SHP77 (cell line): ENCODE measurements at places on chromosomes 1 and 21.

DNA sequence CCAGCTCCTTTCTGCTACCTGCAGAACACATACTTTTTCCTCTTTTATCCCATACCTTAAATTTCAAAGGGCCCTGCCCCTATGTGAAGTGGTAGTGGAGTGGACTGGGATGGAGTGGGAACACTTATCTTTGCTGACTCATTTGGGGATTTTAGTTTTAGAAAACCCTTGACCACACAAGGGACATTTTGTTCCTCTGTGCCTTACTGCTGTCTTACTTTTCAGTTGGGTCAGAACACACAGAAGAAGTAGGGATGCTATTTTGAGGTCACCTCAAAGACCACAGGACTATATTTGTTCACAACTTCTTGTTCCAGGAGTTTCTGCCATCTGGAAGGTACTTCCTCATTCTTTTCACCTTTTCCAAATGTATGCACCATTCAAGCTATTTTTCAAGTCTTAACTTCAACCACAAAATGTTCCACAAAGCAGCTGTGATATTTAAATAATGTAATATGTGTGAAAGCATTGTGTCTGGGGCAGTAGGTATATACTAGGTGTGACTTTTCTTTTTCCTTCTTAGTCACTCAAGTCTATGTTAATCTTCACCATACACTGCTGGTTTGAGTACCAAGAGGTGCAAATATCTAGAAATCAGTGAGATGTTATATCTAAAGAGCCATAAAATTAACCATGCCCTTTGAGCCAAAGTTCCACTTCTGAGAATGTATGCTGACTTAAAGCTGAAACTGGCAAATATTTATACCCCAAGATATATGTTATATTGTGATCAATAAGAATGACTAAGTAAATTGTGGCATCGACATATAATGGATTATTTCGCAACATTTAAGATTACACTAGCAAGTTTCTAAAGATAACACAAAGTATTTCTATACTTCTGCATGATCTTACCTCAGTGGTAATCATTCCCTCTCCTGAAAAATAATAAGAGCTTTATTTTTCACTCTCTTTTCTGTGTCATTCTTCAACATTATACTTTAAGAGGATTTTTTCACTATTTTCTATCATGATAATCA lies 308.5 kb downstream of the MRPL39 start:
- DNase-seq: no peak

DNA sequence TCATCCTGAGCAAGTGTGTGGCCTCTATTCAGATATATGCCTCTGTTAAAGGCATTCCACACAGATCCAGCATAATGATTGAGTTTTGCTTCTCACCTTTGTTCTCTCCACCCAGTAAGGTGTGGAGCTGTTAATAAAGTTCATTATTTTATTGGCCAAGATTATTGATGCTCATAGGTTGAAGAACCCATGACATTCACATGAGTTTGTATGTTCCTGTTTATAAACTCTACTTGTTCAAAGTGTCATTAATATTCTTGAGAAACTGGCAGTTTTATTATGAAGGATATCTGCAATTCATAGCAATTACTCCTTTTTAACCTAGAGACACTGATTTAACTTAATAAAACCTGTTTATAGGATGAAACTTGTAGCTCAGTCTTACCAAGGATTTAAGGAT lies 22.0 kb downstream of the IVNS1ABP start:
- DNase-seq: no peak

GRCh38 chr1:57889676-57890320 lies 465.9 kb upstream of the DAB1 start:
- DNase-seq: no peak

- DNase-seq: peak; percentile 8
Observed at GRCh38 chr1:212060632-212061472, 25.3 kb downstream of the DTL start.

- no peak for DNase-seq
Observed at GRCh38 chr1:90558126-90558525, 159.0 kb downstream of the BARHL2 start.

DNA sequence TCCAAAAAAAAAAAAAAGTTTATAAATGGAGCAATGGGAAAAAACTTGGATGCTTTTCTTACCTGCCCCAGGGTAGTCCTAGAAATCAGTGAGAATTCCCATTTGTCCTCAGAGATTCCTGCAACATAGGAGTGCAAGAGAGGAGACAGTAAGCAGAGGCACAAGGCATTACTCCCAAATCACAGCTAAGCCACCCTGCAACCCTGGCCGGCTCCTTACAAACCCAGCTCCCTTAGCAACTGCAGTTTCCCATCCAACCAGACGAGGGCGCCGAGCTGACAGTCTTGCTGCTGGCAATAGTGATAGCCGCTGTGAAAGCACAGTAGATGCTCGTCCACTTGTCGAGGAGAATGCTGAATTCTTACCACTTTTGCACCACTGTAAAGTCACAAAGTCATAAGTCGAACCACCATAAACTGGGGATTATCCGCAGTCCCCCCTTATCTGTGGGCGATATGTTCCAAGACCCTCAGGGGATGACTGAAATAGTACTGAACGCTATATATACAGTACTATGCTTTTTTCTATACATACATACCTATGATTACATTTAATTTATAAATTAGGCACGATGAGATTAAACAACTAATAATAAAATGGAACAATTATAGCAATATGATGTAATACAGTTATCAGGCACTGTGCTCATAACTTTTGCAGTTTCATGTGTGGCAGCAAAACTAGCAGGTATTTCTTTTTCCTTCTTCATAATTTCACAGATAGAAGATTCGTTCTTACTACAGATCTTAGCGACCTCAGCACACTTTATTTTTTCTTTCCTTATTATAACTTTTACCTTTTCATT lies 6.0 kb upstream of the PITHD1 start:
- DNase-seq: peak; percentile 65

GRCh38 chr1:187037973-187038553 lies 209.3 kb downstream of the PLA2G4A start:
- DNase-seq: no peak

- DNase-seq: no peak
Observed at GRCh38 chr1:61162520-61163258, 80.3 kb downstream of the NFIA start.

DNA sequence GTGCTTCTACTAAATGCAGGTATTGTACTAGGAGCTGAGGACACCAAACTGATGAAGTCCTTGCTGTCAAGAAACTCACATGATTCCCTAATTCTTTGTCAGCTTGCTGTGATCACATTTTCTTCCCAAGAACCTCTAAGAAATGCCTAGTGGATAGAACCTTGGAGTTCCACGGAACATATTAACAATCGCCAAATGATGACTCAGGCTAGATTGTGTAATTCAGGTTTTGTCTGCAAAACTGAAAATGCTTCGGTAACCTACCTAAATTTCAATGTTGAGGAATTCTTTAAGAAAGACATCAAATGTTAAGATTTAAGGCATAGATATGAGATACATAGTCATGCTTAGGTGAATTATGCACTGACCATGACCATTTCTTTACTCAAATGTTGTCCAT lies 1.7 kb upstream of the GADD45A start:
- no peak for DNase-seq
